H1 (cell line): ENCODE measurements at places on chromosomes 7 and 10. TPM values are rescaled to one million over a fixed set of nuclear protein-coding genes. Genes with fewer than 3 reads are reported as not detected.
A peak's percentile ranks its signal among the peaks of the same experiment; 100 is the strongest.

MGMT gene
- 9.1 and 9.9 TPM in 2 replicates for total RNA-seq

GRCh38 chr7:127885843-127886242 lies 145.4 kb downstream of the LRRC4 start:
- no peak for DNase-seq

GRCh38 chr7:92767437-92767836 lies 68.9 kb downstream of the CDK6 start:
- DNase-seq = no peak

DNA sequence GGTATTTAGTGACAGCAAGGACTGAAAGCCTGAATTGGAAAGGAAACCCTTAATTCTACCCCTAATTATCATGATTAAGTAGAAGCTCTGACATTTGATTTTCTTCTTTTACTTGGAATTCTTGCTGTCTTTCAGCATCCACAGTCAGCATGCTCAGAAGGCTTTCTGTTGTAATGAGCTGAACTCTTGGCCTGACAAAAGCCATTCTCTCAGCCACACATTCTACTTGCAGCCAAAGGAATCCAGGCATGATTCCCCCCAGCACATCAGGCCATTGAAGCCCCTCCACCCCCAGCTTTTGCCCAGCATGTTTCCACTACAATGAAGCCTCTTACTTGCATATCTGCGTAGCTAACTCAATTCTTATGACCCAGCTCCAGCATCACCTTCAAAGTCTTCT lies 94.3 kb upstream of the FRMD4A start:
- DNase-seq = peak; percentile 27

DNA sequence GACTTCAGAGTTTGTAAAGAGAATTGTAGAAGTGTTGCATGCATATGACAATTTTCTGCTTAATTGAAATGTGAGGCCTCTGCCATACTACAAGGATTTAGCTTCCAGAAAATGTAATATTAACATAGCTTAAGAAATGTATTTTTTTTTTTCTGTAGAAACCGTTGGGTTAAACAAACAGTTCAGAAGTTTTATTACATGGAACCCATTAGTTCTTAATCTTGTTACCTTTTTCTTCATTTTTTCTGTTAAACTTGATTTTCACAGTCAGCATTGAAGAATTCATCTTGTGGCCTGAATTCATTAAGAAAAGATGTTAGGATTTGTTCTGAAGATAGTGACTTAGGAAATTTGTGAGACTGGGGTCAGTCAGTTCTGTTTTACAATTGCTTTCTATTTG lies 4.9 kb downstream of the PTEN start:
- no peak for DNase-seq

GPER1 gene
- total RNA-seq = 0.24 and 0.52 TPM in 2 replicates

- no peak for DNase-seq
Observed at GRCh38 chr10:119634219-119634544, 17.0 kb upstream of the BAG3 start.

- no peak for DNase-seq
Observed at GRCh38 chr7:2359610-2360009, 5.0 kb downstream of the EIF3B start.

GRCh38 chr7:1526271-1526754 lies 4.2 kb upstream of the MAFK start:
- no peak for DNase-seq

GRCh38 chr7:24755541-24756407 lies 1.5 kb downstream of the GSDME start:
- no peak for DNase-seq

NFE2L3 gene
- 62.6 and 64.9 TPM in 2 replicates for total RNA-seq

GRCh38 chr10:89257581-89257980 lies 6.0 kb upstream of the LIPA start:
- DNase-seq = no peak

IFIT1B gene
- not detected in 2 replicates for total RNA-seq

GRCh38 chr10:89215511-89215910 lies 8.4 kb upstream of the CH25H start:
- no peak for DNase-seq

- DNase-seq = no peak
Observed at GRCh38 chr10:73408061-73408460, 5.8 kb downstream of the ANXA7 start.

DNA sequence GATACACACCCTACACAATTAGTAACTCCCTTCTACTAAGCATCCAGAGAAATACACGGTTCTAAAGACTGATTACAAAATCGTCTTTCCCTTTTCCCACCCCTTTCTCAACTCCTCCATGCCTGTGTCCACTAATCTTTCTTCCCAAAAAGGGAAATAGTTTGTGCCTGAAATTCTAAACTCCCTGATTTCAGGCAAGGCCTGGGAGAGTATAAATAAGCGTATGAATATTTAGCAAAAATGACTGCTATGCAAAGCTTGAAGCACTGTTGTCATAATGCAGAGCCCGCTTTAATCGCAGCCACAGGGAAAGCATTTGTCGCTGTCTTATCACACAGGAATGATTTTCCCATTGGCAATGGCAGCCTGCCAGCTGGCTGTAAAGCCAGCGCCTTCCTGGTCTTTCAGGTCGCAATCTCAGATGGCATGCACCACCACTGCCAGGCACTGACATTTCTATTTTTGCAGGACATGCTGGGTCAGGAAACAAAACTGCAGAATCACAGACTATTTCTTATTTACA lies 142.9 kb upstream of the PCGF5 start:
- no peak for DNase-seq

DNA sequence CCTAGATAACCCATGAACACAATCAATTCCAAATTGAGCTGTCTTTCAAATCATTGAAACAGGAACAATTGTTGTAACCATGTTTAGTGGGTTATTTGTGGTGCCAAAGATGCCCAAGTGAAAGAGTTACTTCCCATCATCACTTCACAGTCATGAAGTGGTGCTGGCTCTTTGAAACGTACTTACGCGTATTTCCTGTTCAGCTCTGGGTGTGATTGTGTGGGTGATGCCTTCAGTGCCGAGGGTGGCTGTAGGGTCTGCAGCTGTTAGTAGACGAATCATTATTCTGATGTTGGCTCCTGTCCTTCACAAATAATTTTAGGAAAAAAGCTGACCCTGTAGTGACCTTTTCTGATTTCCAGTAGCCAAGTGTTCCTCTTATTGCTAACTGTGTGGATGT lies 323.1 kb upstream of the KIAA1217 start:
- no peak for DNase-seq

GRCh38 chr10:50453940-50454339 lies 169.8 kb downstream of the SGMS1 start:
- no peak for DNase-seq

GRCh38 chr10:5594271-5595049 lies 69.7 kb downstream of the CALML3 start:
- no peak for DNase-seq

ANXA8L1 gene
- total RNA-seq = not detected in 2 replicates

DNA sequence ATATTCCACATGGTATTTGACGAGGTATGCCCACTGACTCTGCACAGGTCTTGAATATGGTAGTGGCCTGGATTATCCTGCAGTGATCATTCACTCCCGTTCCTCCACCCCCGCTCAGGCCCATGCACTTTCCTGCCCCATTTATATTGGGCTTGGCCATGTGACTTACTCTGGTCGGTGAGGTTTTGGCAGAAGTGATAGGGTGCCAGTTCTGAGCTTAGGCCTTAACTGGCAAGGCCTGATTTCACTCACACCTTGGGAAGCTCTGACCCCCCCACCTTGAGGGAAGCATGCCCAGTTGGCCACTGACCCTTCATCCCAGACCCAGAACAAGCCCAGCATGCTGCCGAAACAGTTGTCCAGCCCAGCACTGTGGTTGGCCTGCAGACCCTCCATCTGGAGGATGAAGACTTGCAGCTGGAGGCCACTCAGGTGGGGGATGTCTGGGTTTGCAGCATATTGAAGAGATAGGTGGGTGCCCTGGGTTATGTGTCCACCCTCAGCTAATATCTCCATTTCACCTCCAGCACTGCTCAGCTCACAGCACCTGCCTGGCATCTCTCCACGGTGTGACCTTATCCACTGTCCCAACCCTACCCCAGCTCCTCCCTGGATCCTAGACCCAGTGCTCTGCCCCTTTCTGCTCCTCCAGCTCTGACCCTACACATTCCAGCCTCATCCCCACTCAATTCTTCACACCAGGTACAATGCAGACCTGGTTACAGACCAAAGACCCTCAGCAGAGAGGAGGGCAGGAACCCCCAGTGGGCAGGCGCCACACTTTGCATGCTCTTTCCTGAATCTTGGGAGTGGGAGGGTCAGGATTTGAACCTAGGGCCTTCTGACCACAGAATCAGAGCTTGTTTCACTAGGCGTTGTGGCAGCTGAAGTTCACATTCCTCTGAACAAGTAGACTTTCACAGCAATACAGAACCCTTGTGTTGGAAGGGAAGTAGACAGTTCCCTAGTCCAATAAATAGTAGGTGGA lies 138.1 kb upstream of the CHST15 start:
- no peak for DNase-seq
